Pons (tissue), 1 donor: ENCODE measurements at places on chromosomes 7 and 10.

DNA sequence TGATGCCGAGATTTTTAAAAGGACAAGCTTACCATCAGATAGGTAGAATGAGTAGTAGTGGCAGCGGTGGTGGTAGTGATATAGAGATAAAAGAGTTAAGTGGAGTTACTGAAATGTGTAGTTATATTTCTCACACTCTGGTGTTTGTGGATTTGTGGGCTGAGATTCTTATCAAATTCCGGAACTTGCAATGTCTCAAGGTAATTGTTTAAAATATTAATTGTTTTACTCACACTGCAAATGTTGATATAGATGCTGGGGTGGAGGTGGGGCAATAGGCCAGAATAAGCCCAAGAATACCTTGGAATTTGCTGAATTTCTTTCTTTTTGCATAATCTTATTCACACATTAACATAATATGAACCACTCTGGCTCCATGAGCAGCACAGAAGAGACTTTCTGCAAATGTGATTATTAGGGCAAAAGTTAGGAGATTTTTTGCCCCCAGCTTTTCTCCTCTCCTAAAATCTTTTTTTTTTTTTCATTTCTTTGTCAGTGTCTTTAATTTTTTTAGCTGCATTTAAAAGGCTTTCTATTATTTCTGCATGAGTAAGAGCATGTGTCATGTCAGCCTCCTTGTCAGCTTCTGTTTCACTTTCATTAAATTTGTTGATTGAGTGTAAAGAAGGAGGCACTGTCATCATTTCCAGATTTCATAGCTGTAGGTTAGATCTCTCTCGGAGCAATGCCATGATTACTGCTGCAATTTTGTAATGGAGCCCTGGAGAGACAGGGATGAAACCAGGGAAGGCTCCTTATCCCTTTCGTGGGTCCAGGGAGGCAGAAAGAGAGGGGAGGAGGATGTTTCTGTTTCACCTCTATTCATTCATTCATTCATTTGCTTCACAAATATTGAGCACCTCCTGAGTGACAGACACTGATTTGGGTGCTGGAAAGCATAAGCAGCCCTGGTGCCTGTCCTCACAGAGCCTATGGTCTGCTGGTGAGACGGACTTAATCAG, 13.1 kb upstream of the SGMS1 start:
- no peak for DNase-seq

- DNase-seq, result no peak
Measured at GRCh38 chr10:113572520-113573290, 19.9 kb downstream of the HABP2 start.

GRCh38 chr7:32587411-32587948, 92.2 kb downstream of the AVL9 start:
- no peak for DNase-seq

DNA sequence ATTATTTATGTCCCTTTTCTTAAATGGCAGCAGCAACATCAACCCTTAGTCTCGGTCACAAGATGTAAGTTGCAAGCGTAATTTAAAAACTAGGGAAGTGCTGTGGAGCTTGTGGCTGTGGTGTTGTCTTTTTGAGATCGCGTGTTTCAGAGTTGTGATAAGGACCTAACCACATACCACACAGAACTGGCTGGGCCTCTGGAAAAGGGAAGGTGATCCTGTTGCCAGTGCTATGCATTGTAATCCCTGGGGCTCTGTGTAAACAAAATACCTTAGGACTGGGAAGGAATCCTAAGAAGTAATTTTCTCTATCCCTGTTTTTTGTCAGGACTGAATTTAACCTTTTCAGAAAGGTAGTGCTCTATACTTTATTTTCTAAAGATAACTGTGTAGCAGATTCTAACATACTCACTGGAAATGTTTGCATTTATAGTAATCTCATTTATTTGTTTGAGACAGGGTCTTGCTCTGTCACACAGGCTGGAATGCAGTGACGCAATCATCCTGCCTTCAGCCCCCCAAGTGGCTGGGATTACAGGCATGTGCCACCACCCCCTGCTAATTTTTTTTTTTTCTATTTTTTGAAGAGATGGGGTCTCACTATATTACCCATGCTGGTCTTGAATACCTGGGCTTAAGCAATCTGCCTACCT, 60.4 kb downstream of the INPP5F start:
- DNase-seq, result peak; percentile 73

- DNase-seq, result no peak
Measured at GRCh38 chr7:75739796-75740672, 1.3 kb upstream of the HIP1 start.

DNA sequence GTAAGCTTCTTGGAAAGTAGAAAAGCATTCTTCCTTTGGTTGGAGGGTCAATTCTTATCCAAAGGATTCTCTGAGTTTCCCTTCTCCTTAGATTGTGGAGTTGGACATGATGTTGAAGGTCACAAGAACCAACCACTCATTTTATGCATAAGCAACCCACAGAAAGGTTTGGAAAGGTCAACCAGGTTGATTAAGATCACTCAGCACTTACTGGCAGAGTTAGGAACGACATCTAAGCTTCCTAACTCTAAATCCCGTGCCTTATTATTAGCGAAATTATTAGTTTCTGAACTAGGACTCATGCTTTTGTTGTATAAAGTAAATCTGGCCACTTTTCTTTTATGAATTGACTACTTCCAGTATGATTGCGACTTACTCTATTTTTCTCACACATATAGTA, 137.0 kb upstream of the MINDY3 start:
- no peak for DNase-seq

- DNase-seq, result no peak
Measured at GRCh38 chr10:94186722-94187121, 176.0 kb downstream of the NOC3L start.

- DNase-seq, result peak; percentile 82
Measured at GRCh38 chr10:7471720-7472367, 61.0 kb upstream of the SFMBT2 start.

DNA sequence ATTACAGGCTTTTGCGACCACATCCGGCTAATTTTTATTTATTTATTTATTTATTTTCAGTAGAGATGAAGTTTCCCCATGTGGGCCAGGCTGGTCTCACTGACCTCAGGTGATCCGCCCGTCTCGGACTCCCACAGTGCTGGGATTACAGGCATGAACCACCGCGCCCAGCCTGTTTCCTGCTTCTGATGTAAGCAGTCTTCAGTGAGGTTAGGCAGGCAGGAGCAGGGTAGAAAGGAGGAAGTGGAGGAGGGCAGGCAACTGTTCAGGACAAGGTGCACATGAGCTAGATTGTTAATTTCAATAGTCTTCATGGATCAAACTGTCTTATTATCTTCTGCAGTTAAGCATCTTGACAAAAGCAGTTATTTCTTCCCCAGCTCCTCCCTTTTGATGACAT, 605.0 kb downstream of the CCSER2 start:
- DNase-seq, result no peak

GRCh38 chr7:143015926-143016490, 10.9 kb downstream of the OR9A2 start:
- DNase-seq, result no peak

DNA sequence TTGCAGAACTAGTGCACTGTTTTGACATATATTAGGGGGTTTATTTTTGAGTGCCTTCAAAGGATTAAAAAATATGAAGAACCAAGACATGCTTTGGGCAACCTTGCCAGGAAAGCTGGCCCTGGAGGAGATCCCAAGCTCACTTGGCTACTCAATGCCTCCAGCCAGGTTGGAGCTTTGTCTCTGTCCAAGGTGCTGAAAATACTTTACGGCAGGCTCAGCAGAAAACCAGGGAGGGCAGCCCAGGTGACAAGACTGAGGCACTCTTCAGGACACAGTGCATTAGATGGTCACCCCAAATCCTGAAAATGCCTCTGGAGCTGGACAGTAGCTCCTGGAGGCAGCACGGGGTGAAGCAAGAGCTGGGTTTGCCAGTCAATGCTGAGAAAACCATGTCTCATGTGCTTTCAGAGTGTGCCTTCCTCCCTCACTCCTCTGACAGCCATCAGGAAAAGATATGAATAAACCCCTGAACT, 5.8 kb upstream of the KCNH2 start:
- DNase-seq, result no peak

DNA sequence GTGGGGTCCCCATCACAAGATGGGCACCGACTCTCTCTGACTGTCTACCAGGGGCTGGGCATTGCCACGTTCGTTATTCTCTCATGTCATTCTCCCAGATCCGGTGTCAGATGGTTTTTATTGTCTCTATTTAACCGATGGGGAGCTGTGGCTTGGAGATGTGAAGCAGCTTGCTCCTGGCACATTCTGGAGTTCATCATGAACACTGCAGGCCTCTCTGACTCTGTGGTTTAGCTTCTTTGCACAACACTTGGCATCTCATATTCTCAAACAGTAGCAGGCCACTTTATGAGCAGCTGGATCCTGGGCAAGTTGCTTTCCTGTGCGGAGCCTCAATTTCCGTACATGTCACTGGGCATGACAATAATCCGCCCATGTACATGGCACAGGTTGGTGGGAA, 119.9 kb downstream of the LRRC18 start:
- no peak for DNase-seq

DNA sequence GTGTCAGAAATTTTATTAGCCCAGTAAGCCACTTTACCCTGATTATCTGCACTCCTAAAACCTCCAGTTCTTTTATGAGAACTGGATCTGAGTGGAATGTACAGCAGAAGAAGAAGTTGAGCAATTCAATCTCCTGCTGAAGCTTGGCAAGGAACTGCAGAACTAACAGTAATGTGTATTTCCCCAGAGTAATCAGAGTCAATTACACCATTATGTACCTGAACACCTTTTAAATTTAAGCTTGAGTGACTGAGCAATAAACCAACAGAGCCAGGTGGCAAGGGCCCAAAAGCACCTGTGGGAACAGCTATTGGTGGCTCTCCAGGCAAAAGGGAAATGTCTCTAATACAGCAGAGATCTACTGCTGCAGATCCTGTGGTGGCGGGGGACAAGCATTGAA, 40.1 kb upstream of the AKR1C2 start:
- no peak for DNase-seq

DNA sequence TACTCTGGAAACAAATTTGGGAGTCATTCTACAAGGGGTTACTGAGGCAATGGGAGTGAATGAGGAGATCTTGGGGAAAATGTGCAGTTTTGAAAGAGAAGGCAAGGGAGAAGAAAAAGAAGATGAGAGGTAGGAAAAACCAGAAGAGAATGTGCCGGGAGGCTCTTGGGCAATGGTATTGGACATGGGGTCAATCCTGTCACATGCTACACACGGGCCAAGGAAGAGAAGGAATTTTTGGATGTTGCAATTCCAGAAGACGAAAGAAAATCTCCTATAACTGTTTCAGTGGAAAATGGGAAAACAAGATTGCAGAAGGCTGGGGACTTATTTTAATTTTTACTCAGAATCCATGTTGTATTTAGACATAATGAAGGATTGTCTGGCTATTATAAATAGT, 615.0 kb downstream of the PHTF2 start:
- DNase-seq, result no peak

GRCh38 chr7:130425796-130426195, 15.0 kb downstream of the CEP41 start:
- DNase-seq, result no peak

DNA sequence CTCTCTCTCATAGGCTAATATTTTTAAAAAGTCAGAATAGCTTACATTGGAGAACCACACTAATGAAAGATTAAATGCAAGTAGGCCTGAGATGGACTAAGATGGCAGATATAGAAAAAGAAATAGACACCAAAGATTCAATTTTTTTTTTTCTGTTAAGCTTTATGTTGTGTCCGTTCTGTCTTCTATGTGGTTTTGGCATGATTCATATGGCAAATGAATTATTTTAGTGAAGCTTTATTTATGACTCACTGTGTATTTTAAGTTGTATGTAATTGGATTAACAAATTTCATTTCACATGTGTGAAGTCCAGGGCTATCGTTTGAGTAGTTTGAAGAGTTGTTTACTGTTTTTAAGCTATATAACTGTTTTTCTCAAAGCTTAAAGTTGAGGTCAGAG, 214.8 kb downstream of the CAMK1D start:
- DNase-seq, result no peak

GRCh38 chr10:2509081-2509531, 558.2 kb upstream of the PFKP start:
- no peak for DNase-seq

DNA sequence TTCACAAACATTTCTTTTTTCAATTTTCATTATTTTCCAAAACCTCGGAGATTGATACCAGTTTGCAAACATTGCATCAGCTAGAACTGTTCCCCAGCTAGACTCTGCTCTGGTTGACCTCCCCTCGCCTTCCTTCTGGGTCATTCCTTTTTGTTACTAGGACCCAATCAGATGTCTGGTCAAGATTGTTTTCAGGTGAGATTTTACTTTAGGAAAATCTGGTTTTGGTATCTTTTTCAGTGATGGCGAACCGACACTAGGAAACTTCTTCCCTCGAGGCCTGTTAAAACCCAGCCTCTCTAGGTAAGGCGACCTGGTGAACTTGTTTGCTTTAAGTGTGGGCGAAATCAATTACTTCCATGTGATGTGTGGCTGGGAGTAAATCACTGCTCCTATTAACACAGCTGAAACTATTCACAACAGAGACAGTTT, 8.4 kb downstream of the PROSER2 start:
- DNase-seq, result no peak

DNA sequence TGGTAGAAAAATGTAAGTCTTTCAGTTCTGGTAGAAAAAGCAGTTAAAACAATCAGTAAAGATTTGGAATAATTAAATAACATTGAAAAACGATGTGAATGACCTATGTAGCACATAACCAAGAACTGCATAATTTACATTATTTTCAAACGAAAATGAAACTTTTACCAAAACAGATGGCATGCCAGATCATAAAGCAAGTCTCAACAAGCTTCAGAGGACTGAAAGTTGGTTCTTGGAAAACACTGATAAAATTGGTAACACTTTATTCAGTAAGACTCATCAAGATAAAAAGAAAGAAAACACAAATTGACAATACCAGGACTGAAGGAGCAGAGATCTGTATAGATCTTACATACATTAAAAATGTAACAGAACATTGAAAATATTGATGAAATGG, 92.8 kb downstream of the VIPR2 start:
- no peak for DNase-seq

- DNase-seq, result no peak
Measured at GRCh38 chr7:151157645-151158329, 9.7 kb downstream of the GBX1 start.
